ENCODE measurements at places on chromosomes 7 and 10.
A peak's percentile ranks its signal among the peaks of the same experiment; 100 is the strongest.

DNA sequence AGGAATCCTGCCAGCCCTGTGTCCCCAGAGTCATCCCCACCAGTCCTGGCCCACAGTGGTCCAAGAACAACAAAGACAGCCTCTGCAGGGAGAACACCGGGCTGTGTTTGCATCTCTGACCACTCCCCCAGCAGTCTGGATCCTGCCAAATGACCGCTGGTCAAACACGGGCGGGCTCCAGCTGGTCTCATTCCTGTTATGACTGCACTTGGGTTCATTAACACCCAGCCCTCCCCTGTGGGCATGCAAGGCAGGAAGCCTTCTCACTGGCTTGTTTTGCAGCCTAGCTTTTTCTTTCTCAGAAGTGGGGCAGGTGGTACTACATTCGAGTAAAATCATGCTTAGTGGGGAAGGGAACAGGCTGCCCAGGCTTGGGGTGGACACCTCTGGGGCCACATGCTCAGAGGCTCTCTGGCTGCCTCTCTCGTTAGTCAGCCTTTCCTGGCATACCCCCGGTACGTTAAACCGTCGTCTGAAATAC, 190.0 kb downstream of the PLXNA4 start:
- DNase-seq = no peak

DNA sequence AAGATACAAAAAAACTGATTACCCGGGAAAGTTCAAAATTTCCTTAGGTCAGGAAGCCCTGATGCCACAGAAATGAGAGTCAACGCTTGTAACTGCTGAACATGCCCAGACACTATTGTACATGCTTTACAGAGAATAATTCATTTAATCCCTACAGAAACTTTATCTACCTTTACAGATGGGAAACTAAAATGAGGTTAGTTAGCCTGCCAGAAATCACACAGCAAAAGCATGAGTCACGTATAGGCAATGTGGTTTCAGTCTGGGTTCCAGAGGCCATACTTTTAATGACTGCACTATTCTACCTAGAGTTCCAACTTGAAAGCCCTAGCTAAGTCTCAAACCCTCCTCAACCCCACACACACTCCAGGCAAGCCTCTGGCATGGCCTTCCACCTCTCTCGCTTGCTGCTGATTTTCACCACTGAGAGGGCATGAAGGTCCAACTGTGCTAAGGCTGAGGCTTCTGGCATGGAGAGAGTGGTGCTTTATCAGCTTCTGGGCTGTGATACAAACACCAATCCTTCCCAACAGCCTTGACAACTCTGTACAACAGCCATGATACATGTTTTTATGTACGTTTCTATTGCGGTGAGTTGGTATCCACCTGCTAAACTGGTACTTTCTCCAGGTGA, 1011.2 kb upstream of the GHITM start:
- DNase-seq = no peak

DNA sequence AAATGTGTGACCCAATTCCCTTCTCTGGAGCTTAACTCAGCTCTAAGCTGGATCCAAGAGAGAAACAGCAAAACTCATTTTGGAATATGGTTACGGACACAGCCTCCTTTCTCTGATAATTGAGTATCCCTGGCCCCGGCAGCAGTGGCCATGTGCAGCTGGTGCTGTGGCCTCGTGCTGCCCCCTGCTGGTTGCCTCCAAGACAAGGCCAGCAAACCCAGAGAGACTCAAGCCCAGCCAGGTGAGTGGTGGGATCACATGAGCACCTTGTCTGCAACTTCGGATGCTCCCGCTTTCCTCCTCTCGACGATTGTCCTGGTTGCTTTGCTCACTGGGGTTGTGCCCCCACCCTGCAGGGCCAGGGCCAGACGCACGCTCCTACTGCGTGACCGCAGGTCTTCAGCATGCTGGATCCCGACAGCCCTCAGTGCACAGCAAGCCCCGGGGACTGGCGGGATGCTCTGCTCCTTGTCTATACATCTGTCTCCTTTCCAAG, 19.4 kb downstream of the SFTPD start:
- peak; percentile 12 for DNase-seq

DNA sequence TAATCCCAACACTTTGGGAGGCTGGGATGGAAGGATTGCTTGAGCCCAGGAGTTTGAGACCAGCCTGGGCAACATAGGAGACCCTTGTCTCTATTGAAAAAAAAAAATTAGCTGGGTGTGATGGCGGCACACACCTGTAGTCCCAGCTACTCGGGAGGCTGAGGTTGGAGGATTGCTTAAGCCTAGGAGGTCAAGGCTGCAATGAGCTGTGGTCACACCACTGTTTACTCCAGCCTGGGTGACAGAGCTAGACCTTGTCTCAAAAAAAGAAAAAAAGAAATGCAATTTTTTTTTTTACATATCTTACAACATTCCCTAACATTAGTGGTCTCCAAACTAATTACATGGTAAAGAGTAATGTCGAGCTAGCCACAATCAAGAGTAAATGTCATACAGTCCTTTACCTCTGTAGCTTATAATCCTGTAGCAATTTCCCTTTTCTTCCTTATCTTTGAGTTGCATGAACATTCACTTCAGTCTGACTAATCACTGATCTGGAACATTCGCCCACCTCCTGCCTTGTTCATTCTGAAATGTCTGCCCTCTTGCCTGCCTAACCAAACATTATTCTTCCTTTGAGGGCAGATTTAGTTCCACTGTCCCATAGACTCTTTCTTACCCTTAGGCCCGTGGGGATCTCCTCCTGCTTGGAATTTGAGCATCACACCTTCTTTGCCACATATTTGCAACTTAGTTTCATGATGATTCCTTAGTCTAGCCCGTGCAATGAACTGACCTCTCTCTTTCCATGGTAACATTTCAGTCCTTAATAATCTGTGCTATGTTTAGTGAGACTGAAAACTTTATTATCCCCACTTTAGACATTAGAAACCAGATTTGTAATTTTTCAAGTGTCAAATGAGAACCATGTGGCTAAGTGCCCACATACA, 4.8 kb upstream of the VCL start:
- no peak for DNase-seq

- peak; percentile 30 for DNase-seq
These were observed 431 bp downstream of the ZYX start for GRCh38 chr7:143381427-143382125.

DNA sequence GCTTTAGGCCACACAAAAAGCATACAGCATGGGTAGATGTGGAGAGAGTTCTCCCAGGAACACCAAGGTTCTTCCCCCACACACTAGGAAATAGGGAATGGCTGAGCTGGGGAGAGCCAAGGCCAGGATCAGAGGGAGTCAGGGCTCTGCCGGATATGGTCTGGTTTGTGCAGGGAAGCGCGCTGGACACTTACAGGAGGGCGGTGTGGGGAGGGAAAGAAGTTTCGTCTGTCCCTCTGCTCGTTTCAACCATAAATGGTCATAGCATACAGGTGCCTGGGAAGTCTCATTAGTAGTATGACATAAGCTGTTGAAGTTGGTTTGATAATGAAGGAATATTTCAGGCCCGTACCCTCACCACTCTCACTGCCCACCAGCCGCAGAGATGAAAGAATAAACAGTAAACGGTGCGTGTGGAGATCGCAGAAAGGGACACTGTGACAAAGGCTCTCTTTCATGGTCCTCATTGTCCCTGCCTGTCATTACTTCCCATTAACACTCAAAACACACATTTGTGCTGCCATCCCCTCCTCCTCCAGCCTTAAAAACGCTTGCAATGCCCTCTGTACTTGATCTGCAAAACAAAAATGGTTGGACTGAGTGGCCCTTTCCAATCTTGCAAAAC, 207.2 kb downstream of the CELF2 start:
- DNase-seq = no peak

GRCh38 chr7:95396136-95397032, at the start of gene PON3:
Gene PON3 (minus strand): TSS chr7:95396375. CDS start chr7:95396350, 25 bp downstream.
- no peak for DNase-seq

- no peak for DNase-seq
These were observed 10.0 kb upstream of the SLC13A1 start for GRCh38 chr7:123209786-123210185.

DNA sequence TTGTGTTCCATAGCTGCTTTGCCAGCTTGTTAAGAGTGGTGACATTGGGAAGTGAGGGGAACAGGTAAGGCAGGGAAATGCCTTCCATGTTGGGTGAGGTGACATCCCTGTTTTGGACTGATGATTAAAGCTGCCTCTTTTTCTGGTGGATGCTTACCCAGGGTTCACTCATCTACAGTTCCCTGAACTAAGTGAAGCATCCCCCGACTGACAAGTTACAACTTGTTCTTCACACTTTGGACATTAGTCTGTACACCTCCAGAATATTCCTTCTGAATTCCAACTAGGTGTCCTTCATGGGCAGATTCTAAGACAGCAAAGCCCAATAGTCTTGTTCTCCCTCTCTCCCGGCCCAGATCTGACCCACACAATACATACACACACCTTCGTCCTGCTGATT, 63.4 kb downstream of the HDAC9 start:
- no peak for DNase-seq

DNA sequence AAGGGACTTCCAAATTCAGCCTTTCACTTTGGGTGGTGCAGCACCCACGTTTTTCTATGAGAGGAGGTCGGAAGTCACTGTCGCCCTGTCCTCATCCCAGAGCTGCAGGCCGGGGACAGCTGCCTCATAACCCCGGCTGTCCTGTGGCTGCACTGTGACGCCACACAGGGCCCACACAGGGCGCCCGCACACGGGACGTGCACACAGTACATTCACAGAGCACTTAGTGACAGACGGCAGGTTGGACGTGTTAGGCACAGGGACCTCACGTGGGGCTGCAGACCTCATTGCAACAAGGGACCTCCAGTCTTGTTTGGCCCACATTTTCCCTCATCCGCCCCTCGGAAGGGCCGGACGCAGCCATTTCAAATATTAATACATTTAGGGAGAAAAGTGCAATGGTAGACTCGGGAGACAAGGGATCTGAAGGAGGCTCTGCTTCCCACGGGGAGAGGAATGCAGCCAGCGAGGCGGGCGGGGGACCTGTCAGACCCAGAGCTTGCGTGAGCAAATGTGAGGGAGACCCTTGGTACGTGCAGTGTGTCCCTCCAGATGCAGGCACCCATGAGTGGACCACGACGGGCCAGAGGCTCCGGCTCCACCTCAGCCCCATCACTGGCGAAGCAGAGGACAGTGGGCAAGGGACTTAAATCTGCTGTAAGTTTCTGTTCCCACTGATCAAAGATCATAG, 86.7 kb downstream of the VOPP1 start:
- no peak for DNase-seq

- no peak for DNase-seq
These were observed 5.0 kb downstream of the TRUB1 start for GRCh38 chr10:114943000-114943399.

DNA sequence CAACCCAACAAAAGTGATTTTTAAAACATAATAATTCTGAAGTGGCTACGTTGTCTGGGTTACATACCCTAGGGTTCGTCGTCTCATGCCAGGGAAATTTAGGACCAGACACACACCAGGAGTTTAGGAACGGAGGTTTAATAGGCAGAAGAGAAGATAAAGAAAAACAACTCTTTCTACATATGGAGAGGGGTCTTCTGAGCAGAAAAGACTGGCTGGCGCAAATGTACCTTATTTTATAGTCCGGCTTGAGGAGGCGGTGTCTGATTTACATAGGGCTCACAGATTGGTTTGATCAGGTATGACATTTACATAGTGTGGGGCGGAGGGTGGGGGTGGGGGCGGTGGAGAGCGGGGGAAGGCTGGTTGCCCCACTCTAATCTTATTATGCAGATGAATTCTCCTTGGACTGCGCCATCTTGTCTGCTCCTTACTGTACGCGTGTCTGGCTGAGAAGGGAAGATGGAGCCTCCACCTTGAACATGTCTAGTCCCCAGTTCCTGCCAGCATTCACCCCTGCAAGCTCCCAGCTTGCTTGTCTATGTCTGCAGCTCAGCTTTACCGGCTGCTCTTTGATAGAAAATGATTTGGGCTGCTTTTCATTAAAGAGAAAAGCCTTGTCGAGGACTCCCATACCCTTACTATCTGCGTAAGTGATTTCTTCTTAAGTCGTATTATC, 98.7 kb downstream of the RALA start:
- no peak for DNase-seq

- DNase-seq = no peak
These were observed 40.6 kb downstream of the GHRHR start for GRCh38 chr7:31004393-31004792.

- DNase-seq = no peak
These were observed 253.1 kb upstream of the RHOBTB1 start for GRCh38 chr10:61197057-61197456.

- DNase-seq = no peak
These were observed 40.4 kb upstream of the ZNF32 start for GRCh38 chr10:43689007-43689491.

- no peak for DNase-seq
These were observed 100.9 kb upstream of the CHST15 start for GRCh38 chr10:124194199-124194824.

DNA sequence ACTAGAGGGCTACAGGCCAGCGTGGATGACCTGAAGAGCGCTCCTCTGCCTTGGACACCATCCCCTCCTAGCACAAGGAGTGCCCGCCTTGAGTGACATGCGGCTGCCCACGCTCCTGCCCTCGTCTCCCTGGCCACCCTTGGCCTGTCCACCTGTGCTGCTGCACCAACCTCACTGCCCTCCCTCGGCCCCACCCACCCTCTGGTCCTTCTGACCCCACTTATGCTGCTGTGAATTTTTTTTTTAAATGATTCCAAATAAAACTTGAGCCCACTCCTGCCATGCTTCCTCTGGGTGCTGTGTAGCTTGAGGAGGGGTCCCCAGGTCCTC, 4.5 kb downstream of the SNCG start:
- DNase-seq = no peak

DNA sequence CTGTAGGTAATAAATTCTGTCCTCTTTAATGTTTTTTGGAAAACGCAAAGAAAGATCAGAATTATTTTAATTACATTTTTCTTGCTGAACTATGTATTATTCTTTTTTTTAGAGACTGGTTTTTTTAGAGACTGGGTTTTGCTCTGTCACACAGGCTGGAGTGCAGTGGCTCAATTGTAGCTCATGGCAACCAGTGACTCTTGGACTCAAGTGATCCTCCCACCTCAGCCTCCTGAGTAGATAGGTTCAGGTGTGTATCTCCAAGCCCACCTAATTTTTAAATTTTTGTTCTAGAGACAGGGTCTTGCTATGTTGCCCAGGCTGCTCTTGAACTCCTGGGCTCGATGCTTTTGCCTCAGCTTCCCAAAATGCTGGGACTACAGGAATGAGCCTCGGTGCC, 5.3 kb upstream of the DENND10 start:
- no peak for DNase-seq

DNA sequence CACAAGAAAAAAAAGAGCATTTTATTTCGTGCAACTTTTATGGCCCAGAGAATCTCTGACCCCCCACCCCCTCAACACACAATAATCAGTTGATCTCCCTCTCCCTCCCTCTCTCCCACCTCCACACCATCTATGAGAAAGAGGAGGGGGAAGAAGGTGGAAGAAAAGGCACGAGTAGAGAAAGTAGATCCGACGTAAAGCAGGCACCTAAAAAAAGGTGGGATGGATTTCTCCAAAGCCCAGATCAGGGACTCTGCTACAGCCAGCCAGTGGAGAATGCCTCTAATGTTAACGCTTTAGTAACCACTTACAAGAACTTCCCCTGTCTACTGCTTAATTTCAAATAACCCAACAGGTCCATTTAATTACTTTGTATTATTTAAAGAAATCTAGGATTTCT, 24.4 kb downstream of the KMT2C start:
- no peak for DNase-seq

GRCh38 chr7:47847207-47847606, 101.1 kb downstream of the PKD1L1 start:
- no peak for DNase-seq

- DNase-seq = no peak
These were observed 1.8 kb downstream of the STAM start for GRCh38 chr10:17645621-17646345.
